Small intestine (tissue), 16 donors: ENCODE measurements at places on chromosomes 12 and 14.

DNA sequence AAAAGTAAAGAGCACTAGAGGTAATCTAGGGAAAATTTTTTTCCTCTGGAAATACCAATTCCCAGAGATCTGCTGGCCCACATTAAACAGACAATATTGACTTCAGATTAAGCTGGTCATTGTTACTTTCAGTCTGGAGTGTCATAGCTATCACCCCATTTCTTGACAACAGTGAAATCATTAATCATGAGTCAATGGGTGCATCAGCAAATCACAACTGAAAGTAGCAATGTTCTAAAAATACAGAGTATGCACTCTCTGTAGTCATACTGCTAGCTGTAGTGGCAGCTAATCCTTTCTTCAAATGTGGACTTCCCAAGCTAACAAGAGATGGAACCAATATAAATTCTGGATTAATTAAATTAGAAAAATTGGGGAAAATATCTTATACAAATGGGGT, 129.9 kb downstream of the CPNE8 start:
- no peak for DNase-seq

- DNase-seq: no peak
Measured at GRCh38 chr12:78439666-78440065, 424.9 kb upstream of the SYT1 start.

DNA sequence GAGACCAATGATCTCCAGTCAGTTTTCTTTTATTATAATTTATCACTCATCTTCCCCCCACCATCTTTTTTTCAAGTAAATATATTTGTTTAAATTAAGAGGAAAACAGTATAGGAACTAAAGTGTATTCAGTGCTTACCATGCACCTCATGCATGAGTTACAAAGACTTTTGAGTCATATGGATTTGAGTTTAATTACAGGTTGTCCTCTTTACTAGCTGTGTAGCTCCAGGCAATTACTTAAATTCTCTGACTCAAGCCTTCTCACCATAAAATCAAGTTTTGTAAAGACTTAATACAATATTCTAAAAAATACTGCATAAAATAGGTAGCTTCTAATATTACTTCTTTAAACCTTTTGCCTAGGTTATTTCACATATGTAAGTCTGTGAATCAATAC, 251.3 kb downstream of the SLC16A7 start:
- DNase-seq: no peak

GRCh38 chr14:87955501-87955900, 37.5 kb downstream of the GALC start:
- DNase-seq: no peak

GRCh38 chr12:79317179-79317847, 373.5 kb downstream of the PAWR start:
- DNase-seq: no peak

GRCh38 chr12:22083167-22083566, 37.1 kb downstream of the CMAS start:
- DNase-seq: peak; percentile 15

GRCh38 chr12:91230841-91231240, 48.2 kb upstream of the DCN start:
- DNase-seq: no peak

GRCh38 chr14:54123841-54124240, 167.2 kb upstream of the BMP4 start:
- no peak for DNase-seq

- peak; percentile 51 for DNase-seq
Measured at GRCh38 chr12:27424631-27425230, 21.8 kb upstream of the SMCO2 start.
